ENCODE measurements at places on chromosomes 5 and 9.

GRCh38 chr5:173868096-173868880, 19.9 kb upstream of the CPEB4 start:
- DNase-seq = peak; percentile 62

- DNase-seq = no peak
These were observed 139.1 kb upstream of the ADRA1B start for GRCh38 chr5:159777049-159777660.

GRCh38 chr5:14309878-14310531, 166.9 kb downstream of the TRIO start:
- DNase-seq = no peak

- peak; percentile 86 for DNase-seq
These were observed 38.0 kb downstream of the PALM2AKAP2 start for GRCh38 chr9:109817846-109818472.
